CD4-positive, alpha-beta T cell treated with Interleukin-21 for 1 hour (primary cell): ENCODE measurements at places on chromosomes 7 and 10.

DNA sequence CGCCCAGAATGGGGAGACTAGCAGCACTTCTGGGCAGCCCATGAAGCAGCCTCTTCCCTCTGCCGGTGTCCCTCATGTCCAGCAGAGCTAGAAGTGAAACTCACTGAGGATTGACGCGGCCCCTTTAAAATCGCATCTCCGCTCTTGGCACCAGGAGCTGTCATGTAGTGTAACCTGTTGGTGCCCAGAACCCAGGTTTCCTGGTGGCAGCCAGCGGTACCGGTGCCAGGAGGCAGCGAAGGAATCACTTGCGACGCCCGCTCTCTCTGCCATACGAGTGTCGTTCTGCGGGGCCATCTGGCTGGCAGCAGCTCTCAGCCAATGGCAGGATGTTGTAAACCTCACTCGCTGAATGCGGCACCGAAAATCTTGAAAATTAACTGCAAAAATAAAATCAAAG is 82.7 kb downstream of the CUX1 start:
- DNase-seq, result no peak

DNA sequence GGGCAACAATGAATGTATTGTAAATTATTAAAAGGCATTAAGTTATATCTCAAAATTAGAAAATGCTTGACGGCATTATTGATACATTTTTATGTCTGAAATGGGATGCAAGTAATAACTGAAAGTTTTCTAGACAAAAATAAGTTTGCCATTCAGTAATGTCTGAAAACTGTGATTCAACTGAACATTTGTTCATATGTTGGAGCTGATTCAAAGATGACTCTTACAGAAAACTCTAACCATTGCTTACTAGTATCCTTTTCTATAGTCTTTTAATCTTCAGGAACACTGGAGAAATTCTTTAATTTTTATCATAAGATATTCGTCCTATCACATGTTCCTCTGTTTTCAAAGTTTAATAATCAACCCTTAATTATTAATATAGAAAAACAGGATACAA is 71.1 kb upstream of the TFEC start:
- DNase-seq, result no peak

GRCh38 chr7:112341464-112341863 is 108.8 kb upstream of the IFRD1 start:
- DNase-seq, result no peak

- no peak for DNase-seq
These were observed 32.1 kb upstream of the GNA12 start for GRCh38 chr7:2876031-2876731.

DNA sequence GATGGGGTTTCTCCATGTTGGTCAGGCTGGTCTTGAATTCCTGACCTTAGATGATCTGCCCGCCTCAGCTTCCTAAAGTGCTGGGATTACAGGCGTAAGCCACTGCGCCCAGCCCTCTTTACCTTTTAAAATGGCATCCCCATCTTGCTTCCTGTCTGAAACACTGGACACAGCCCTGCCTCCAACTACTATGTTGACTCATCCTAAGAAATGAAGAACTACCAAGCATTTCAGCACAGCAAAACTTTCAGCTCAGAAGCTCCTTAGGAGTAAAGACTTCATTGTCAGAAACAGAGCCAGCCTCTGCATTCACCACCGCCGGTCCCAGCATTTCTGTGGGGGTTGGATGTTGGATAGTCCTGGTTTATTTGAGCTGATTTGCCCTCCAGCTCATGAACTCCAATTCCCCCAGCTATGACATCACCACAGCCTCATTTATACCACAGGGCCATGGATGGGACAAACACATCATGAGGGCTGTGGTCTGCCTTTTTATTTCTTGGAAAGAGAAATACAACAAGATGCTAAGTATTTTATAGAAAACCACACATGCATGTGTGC is 123.5 kb downstream of the ADCY1 start:
- DNase-seq, result no peak

DNA sequence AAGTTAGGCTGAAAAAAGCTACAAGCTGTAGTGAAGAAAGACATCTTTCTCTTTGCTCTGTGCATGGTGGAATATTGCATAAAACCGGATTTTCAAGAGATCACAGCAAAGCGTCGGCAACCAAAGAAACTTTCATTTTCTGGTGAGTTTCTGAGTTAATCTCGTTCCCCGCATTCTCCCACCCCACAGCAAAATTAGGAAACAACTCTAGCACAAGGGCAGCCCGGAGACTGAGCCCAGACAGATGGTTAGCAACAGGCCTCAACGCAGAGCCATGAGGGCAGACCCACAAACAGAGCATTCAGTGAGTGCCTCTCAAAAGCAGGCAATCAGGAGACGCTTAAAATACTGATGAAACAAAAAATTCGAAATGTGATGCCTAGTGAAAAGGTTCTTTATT is 396.1 kb upstream of the KLF6 start:
- no peak for DNase-seq

DNA sequence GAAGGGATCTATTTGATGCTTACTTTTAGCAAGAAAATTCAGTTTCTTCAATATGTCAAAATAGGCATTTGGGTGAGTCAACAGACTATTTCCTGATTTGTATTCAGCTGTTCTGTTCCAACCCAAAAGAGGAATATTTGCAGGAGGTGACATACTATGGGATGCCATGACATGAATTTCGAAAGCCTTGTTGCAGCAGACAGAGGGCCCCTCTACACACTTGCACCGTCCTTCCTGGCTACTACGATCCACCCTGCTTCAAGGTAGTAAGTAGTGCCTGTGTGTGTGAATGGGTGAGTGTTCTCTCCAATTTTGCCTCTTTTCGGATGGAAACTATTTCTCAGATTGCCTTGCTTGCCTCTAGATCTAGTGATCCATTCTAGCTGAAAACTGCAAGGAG is 413.0 kb upstream of the ADARB2 start:
- DNase-seq, result no peak

DNA sequence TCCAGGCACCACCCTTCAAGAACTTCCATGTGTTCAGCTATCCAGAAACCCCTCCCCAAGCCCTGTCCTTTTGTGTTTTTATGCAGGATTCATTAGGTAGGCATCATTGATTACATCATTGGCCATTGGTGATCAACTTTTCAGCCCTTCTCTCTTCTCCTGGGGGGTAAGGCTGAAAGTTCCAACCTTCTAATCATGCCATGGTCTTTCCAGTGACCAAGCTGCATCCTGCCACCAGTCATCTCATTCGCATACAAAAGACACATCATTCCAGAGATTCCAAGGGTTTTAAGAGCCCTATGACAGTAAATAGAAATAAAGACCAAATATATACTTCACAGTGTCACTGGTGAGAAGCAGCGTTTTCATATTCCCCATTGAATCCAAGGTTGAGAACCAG is 48.2 kb downstream of the DNAJC12 start:
- DNase-seq, result no peak

- no peak for DNase-seq
These were observed 11.2 kb upstream of the NXPH1 start for GRCh38 chr7:8422177-8422576.

- no peak for DNase-seq
These were observed 17.6 kb upstream of the FAM221A start for GRCh38 chr7:23662124-23662983.

- DNase-seq, result no peak
These were observed 262.5 kb downstream of the TRIL start for GRCh38 chr7:28695300-28696295.

GRCh38 chr7:45606050-45606449 is 31.9 kb downstream of the ADCY1 start:
- no peak for DNase-seq

GRCh38 chr7:22952306-22953015 is 61.5 kb downstream of the HYCC1 start:
- no peak for DNase-seq

DNA sequence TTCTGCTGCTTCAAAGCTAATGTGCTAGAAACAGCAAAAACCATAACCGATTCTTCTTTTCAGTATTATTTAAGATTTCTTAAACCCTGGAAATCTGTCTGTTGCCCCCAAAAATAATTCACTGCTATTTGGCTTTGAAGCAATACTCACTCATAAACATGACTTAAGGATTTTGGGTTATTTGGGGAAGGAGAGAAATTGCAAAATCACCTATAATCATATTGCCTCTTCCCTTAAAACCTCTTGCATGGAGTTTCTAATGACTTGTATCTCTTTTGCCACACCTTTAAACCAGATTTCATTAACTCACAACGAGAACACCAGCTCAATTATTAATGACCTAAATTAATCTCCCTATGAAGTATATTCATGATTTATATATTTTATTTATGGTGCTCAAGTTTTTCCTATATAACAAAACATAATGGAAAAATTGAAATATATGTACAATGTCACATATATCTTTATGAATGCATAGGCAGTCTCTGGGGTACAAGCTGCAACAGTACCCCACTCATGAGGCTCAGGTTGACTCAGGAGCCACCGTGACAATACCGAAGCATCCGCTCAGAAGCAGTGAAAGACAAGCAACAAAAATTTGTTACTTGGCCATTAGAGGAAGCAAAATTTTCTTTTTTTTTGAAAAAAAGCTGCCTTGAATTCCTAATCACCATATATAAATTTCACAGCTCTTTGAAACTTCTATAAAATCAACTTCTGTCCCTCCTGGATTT is 3.0 kb downstream of the NAMPT start:
- no peak for DNase-seq

- no peak for DNase-seq
These were observed 46.9 kb downstream of the PRPF18 start for GRCh38 chr10:13633689-13634088.

DNA sequence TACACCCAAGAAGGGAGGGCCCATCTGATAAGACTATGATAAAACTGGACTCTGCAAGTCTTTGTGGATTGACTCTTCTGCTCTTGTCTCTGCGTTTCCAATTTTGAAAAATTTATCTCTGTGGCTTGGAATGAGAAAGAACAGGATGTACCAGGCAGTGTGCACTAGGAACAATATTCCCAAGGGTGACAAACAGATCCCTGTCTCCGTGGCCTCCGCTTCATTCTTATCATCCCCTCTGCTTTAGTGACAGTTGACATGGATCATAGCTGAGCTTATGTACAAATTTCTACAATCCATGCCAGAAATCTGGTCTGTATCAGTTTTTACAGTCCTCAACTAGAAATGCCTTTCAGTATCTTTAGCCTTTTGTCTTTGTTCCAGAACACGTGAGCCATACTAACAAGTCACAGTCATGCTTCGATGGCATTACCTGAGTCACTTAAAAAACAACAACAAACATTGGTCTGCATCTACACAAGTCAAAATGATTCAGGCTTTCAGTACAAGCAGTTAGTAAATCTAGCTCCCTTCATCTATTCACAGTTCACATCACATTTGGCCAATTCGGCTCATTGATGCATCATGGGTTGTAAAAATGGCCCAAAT is 393.6 kb upstream of the CELF2 start:
- DNase-seq, result no peak

DNA sequence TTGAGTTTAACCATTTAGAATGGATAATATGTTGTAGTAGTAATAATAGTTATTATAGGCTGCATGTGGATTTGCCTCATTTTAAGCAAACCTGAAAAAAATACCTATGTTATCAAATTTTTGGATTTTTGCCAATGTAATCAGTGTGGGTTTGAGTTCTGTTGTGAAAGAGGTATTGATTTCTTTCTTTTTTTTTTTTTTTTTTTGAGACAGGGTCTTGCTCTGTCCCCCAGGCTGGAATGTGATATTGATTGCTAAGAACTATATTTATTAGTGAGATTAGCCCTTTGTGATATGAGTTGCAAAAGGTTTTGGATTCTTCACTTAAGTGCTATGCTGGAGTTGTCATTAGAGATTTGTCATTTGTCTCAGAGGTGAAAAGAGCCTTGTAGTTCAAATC is 124.4 kb downstream of the ST7 start:
- DNase-seq, result no peak

DNA sequence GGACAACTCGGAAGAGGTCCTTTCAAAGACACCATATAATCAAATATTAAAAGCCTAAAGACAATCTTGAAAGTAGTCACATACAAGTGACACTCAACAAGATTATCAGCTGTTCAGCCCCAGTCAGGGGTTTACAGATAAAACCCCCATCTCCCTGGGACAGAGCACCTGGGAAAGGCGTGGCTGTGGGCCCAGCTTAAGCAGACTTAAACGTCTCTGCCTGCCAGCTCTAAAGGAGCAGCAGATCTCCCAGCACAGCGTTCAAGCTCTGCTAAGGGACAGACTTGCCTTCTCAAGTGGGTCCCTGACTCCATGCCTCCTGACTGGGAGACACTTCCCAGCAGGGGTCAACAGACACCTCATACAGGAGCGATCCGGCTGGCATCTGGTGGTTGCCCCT is 18.0 kb downstream of the CDCA7L start:
- no peak for DNase-seq

DNA sequence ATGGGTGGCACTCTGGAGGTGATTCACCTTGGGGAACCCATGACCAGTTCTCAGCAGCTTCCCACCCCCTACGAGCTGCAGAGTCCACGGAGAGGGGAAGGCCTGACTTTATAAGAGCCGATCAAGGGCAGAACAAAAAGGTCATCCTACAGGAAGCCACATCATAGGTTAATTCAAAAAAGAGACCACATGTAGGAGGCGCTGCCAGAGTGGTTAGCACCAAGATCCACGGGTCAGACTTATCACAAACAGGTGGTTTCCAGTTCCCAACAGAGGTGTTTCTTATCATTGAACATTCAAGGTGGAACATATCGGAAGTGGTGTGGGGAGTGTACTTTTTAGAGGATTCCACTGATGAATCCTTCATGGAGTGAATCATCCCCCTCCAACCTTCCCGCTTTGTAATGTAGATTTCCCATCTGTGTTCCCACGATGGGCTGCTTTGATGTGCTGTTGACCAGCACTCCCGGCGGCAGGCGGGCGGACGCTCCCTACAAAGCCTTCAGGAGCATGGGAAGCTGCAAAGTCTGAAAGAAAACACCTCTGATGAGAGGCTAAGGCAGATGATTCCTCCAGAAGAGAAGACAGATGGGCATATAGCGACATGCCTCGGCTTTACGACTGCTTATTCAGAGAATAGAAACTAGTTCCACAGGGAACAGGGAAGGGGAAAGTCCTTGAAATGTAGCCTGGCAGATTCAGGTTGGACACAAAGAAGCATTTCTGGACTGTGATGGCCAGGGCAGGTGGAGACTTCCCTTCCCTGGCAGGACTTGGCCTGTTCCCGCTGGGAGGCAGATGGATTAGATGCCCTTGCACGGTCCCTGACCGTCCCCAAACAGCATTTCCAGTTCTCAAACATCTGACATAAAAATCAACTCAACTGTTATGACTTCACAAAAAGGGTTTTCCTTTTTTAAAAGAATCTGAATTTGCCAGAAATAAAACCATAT is 66.5 kb downstream of the AFAP1L2 start:
- no peak for DNase-seq
